Activated CD4-positive, alpha-beta T cell treated with anti-CD3 and anti-CD28 coated beads, Interleukin-2, Interleukin-6, amounts not matched to agents 100 ng/mL and 50 ng/mL, durations not matched to agents 16 hours and 8 hours (primary cell): ENCODE measurements at places on chromosomes 2 and 18.
A peak's percentile ranks its signal among the peaks of the same experiment; 100 is the strongest.

DNA sequence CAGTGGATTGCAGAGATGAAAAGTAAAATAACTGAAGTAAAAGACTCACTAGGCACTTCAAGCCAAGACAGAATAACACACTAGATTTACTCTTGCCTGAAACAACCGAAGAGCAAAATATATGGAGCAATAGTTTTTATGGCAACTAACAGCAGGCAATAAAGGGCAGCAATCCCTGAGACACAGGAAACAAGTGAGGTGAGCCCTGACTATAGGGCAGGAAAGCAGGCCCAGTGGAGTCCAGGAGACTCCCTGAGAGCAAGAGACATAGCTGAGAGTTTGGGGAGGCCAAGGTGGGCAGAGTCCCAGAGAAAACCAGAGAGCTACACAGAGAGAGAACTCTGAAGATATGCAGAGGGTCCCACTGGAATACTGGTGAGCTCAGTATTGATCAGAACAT, 18.8 kb downstream of the FARSB start:
- DNase-seq: no peak

- no peak for DNase-seq
Observed at GRCh38 chr18:63096327-63096874, 223.2 kb downstream of the BCL2 start.

- DNase-seq: no peak
Observed at GRCh38 chr2:12883906-12884305, 167.2 kb downstream of the TRIB2 start.

GRCh38 chr2:84899304-84900204, 5.9 kb upstream of the TMSB10 start:
- no peak for DNase-seq

GRCh38 chr18:27704736-27705361, 472.1 kb downstream of the CDH2 start:
- DNase-seq: no peak

- DNase-seq: no peak
Observed at GRCh38 chr2:105865222-105865913, 120.7 kb downstream of the NCK2 start.

GRCh38 chr18:79903071-79903635, 48.3 kb downstream of the SLC66A2 start:
- DNase-seq: no peak

DNA sequence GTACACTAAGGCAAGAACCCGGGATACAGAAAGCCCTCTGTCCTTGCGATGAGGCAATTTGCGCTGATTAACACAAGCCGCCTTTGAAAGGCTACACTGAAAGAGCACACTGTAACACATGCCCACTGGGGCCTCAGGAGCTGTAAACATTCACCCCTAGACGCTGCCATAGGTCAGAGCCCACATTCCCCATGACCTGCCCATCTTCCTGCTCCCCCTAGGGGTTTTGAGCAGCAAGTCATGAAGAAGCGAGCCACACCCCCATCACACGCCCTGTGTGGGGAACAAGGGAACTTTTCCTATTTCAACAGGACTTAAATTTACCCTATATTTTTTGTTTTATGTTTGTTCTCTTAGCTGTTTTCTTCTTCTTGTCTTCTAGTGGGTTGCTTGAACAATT, 47.8 kb upstream of the SLC4A10 start:
- peak; percentile 17 for DNase-seq

DNA sequence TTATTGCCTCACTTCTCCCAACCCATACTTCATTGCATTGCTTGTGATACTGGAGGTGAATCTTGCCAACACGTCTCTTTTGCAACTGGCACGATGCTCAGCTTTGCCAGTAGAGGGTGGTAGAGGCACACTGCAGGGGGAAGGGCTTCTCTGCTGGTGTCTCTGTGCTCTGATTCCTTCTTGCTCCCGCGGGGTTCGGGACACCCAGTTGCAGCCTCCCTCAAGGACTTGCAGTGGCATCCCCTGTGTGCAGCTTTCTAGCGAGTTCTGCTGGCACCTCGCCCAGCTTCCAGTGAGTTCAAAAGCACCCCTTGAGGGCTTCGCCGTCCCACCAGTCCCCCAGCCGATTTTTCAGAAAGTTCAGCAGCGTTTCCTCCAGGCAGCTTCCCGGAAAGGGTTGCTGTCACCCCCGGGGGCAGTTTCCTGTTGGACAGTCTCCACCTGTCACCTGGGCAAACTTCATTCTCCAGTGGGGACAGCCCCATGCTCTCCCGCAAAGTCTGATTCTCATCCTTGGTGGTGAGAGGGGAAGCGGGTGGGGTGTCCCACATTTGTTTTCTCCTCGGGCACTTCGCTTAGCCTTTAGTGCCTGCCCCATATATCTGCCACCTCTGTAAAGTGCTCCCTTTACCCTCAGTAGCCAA, 35.4 kb upstream of the EN1 start:
- DNase-seq: peak; percentile 82

- no peak for DNase-seq
Observed at GRCh38 chr2:116499389-116499788, 1315.1 kb upstream of the DDX18 start.

DNA sequence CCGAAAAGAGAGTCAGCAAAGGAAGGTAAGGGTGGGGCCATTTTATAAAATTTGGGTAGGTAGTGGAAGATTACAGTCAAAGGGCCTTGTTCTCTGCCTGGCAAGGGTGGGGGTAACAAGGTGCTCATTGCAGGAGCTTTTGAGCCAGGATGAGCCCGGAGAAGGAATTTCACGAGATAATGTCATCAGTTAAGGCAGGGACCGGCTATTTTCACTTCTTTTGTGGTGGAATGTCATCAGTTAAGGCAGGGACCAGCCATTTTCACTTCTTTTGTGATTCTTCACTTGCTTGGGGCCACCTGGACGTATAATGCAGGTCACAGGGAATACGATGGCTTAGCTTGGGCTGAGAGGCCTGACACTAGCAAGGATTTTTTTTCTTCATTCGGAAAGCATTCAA, 58.1 kb downstream of the CYP1B1 start:
- DNase-seq: no peak

- no peak for DNase-seq
Observed at GRCh38 chr2:125736306-125736705, 919.7 kb upstream of the GYPC start.

- DNase-seq: peak; percentile 51
Observed at GRCh38 chr2:86185517-86186212, 9.6 kb downstream of the IMMT start.

DNA sequence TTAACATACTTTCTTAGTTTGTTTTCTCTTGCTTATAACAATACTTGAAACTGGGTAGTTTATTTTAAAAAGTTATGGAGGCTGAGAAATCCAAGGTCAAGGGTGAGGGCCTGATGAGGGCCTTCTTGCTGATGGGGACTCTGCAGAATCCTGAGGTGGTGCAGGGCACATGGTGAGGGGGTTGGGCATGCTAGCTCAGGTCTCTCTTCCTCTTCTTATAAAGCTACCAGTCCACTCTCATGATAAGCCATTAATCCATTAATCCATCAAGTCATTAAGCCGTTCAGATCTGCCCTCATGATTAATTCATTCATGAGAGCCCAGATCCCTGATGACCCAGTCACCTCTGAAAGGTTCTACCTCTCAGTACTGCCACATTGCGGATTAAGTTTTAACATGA, 21.4 kb downstream of the ALMS1 start:
- no peak for DNase-seq

- no peak for DNase-seq
Observed at GRCh38 chr2:136125236-136125635, 7.3 kb upstream of the CXCR4 start.
